ENCODE measurements at places on chromosomes 11 and 22. TPM values are rescaled to one million over a fixed set of nuclear protein-coding genes. Genes with fewer than 3 reads are reported as not detected.

Gene CRELD2
- 107 TPM for total RNA-seq

Gene VPREB1
- total RNA-seq: not detected

Gene SLC25A22
- total RNA-seq: 26.9 TPM

Gene OMP
- total RNA-seq: not detected

Gene TEAD1
- 69.1 TPM for total RNA-seq

Gene OR4X2
- not detected for total RNA-seq

Gene CEP164
- total RNA-seq: 22.7 TPM

Gene SAA4
- total RNA-seq: not detected

Gene GGT5
- total RNA-seq: 173 TPM

Gene GGT1
- not detected for total RNA-seq

Gene SLC6A5
- not detected for total RNA-seq

Gene PKP3
- 3.2 TPM for total RNA-seq

Gene OR56A1
- not detected for total RNA-seq

Gene ZBTB16
- 33.0 TPM for total RNA-seq

Data from cardiac atrium fibroblast (primary cell).